ENCODE measurements at places on chromosomes 13 and 19.
A peak's percentile ranks its signal among the peaks of the same experiment; 100 is the strongest.

DNA sequence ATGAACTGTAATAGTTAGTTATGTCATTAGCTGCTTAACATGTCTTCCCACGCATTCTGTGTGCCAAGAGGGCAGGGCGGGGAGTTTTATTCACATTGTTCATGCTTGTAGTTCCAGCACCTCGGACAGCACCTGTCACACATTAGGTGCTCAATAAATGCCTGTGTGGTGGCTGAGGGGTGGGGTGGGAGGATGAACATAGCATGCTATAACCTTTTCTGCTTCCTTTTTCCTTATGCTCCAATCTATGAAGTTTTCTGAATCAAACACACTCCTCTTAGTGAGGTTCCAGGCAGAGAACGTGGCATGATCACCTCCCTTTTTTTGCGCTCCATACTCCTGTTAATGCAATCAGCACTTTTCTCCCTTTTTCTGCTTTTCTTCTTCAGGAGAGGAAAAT, 15.8 kb upstream of the PTPRS start:
- no peak for DNase-seq

- peak; percentile 10 for DNase-seq
Observed at GRCh38 chr19:3210347-3211017, 14.0 kb upstream of the CELF5 start.

DNA sequence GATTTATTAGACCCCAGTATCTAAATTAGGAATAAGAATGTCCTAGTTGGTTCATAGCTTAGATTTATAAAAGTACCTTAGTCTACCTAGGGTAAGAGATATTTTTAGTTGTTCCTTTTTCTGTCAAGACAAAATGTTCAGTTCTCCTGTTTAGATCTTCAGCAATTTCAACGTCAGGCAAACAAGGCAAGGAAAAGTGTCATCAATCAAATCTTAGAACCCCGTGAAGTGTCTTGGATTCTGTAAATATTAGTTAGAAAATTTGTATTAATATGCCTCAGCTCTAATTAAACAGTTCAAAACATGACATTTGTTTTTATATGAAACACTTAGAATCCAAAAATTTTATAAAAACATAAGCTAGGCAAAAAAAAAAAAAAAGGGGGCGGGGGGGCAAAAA, 296.6 kb downstream of the PCDH9 start:
- no peak for DNase-seq

GRCh38 chr19:39765091-39766076, 13.3 kb upstream of the LEUTX start:
- no peak for DNase-seq

- DNase-seq = no peak
Observed at GRCh38 chr13:25846222-25846984, 205.4 kb downstream of the SHISA2 start.

GRCh38 chr13:97043302-97043701, 49.0 kb upstream of the OXGR1 start:
- DNase-seq = no peak

DNA sequence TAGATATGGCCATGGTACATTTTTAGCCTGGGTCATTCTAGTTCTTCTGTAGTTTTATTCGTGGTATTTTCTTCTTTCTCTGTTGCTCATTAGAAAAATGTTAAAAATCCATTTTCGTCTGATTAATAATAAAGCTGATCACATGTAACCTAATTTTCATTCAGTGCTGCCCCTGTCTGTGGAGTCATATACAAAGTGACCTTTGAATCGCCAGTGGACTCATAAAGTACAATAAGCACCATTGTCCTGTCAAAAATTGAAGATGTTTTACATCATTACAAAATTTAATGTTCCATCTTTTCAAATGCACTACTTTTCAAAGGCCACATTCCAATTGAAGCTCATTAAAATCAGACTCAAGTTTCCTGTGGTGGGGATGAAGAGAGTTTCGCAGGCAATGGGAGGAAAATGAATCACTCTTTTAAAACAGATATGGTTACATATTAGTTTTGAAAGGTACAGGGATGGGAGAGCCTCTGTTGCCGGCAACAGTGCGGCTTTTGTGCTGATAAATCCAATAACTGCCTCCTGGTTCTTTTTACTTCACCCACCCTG, 205.4 kb downstream of the ZNF536 start:
- DNase-seq = no peak

DNA sequence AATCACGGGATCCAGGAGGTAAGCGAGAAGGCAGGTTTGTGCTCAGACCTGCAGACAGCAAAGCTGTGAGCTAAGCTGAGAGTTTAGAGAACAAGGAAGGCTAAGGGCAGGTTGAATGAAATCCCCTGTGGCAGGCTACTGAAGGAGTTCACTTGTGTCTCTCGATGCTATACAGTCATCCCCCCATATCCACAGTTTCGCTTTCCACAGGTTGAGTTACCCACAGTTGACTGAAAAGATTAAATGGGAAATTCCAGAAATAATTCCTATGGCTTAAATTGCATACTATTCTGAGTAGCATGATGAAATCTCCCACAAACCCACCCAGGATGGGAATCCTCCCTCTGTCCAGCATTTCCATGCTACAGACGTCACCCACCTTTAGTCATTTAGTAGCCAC, 49.6 kb downstream of the ABCC4 start:
- no peak for DNase-seq

GRCh38 chr13:25169356-25169755, 2.7 kb downstream of the AMER2 start:
- no peak for DNase-seq

DNA sequence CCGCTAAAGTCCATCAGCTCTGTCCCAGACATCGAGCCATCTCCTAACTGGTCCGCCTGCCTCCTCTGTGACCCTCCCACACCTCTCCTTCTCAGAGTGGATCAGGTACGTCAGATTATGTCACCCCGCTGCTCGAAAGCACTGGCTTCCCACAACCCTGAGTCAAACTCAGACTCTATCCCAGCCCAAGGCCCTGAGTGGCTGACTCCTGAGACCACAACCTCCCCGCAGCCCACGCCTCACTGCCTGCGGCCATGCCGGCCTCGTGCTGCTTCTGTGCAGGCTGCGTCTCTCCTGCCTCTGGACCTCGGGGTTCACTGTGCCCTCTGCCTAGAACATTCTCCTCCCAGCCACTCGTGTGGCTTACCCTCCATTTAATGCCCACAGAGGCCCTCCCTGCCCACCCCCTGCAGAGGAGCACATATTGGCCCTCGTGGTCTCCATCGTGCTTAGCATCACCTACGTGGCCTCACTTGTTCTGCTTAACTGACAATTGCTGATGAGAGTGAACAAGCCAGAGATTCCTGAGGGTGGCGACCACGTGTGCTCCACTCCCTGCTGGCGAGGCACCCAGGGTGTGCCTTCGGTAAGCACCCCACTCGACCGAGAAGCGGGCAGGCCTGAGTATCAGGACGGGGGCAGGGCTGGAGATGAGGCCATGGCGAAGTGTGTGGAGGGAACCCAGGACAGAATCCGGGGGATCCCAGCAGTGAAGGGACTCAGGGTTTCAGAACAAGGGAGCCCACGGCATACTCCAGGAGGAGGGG, 13.5 kb upstream of the FKRP start:
- DNase-seq = no peak

DNA sequence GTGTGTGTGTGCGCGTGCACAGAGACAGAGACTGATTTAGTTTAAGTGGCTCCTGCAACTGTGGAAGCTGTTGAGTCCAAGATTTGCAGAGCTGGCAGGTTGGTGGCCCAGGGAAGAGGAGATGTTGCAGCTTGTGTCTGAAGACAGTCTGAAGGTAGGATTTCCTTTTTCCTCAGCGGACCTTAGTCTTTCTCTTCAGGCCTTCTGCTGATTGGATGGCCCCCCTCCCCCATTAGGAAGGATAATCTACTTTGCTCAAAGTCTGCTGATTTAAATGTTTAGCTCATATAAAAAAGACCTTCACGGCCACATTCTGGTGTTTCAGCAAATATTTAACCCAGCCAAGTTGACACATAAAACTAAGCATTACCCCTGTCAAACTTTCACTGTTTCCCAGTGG, 84.3 kb downstream of the SLC15A1 start:
- DNase-seq = no peak

- no peak for DNase-seq
Observed at GRCh38 chr19:56896095-56896494, 55.6 kb upstream of the PEG3 start.

DNA sequence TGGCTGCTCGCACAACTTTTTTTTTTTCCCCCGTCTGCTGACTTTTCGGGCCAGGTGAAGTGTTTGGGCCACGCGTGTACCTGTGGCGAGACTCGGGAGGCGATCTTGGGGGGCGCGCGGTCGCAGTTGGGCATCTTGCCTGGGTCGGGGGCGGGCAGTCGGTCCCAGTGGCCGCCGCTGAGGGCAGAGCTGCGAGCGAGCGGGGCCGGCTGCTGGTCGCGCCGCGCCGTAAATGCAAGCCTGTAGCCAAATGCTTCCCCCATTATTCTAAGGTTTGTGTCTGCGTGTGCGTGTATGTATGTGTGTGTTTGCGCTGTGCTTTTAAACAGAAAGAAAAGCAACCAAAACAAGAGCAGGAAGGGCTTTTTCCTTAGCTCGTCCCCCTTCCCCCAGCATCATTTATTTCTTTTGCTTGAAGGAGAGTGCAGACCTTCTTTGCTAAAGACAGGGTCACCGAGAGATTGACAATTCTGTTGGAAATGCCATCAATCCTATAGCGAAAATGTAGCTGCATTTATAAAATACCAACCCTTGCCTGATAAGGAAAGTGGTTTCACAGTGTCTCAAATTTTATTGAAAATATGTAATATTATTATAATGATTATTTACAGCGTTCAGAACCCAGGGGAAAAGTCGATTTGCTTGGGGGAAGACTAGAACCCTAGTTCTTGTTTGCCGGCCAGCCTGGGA, 143.2 kb upstream of the ZNF536 start:
- DNase-seq = no peak

- DNase-seq = no peak
Observed at GRCh38 chr19:5147074-5147977, 178.4 kb downstream of the KDM4B start.

DNA sequence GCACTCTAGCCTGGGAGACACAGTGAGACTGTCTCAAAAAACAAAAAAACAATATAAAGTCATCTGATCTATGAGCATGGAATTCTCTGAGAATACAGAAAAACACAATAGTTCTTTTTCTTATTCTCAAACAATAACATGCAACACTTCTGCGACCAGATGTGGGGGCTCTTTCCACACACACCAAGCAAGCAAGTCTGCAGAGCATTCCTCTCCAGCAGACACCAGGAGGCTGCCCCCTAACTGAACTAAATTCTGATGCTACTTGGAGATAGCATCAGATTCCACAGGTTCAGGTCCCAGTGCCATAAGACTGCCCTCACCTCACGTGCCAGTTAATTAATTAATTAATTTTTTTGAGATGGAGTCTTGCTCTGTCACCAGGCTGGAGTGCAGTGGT, 27.7 kb downstream of the ZNF101 start:
- no peak for DNase-seq

Data from NCI-H1436 (cell line).